ENCODE measurements at places on chromosomes 5 and 9.

DNA sequence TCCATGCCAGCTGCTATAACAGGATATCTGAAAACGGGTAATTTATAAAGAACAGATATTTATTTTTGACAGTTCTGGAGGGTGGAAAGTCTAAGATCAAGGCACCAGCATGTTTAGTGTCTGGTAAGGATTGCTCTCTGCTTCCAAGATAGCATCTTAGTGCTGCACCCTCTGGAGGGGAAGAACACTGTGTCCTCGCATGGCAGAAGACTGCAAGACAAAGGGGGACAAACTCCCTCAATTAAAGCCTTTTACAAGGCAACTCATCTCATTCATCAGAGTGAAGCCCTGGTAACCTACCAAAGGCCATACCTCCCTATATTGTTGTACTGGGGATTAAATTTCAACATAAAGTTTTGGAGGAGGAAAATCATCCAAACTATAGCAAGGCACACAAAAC, 298.9 kb upstream of the EDIL3 start:
- no peak for DNase-seq

- DNase-seq, result no peak
These were observed 108.2 kb downstream of the MPDZ start for GRCh38 chr9:13171261-13171660.

DNA sequence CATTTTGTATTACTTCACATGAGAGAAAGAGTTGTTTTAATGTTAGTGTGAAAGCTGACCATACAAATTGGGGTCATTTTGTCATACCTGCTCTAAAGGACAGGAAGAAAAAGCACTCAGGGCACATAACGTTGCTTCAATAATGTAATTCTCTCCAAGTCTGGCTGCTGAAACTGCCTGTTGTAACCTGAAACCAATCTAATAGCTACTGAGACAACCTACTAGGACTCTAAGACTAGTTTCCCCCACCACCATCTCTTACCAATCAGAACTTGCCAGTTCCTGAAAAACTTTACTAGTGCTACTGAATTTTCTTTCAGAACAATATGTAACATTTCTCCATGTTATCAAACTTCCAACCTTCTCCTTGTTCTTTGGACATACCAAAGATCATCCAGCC, 374.7 kb downstream of the PTPRD start:
- no peak for DNase-seq

DNA sequence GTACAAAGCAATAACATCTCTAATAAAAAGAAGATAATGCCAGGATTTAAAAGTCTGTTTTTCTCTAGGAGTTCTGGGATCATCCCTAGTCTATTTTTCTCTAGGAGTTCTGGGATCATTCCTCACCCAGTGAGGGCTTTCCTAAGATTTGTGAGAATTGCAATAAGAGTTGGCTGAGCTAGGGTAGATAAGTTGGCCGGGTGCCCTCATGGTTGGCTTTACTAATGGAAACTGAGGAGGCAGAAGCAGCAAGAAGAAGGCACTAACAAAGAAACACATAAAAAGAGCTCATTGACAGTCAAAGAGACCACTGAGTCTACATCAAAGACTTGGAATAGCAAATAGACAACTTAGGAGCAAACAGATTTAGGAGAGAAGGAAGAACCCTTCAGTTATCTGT, 4.2 kb downstream of the SLC1A3 start:
- DNase-seq, result no peak

GRCh38 chr9:99690573-99690972, 131.1 kb upstream of the NR4A3 start:
- DNase-seq, result no peak

DNA sequence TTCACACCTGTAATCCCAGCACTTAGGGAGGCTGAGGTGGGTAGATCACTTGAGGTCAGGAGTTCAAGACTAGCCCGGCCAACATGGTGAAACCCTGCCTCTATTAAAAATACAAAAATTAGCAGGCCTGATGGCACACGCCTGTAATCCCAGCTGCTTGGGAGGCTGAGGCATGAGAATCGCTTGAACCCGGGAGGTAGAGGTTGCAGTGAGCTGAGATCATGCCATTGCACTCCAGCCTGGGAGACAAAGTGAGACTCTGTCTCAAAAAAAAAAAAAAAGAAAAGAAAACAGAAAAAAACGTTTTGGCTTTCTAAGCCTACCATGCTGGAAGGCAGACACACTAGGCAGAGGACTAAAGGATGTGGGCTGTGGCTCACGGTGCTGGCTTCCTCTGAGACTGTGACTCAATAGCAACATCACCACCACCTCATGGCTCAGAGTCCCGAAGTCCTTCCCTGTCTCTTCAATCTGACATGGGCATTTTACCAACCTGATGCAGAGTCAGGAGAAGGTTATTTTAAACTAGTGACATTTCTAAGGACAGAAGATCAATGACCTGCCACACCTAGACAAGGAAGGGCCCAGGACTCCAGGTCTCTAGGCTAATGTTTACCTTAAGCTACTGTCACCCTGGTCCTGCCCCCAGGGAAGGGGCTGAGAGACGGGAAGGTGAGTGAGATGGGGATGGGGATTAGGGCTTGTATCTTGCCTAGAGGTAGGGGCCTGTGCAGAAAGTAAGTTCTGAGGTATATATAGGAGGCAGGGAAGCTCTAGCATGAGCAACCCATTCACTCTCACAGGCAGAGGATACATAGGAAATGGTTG, 3.7 kb downstream of the ECSCR start:
- no peak for DNase-seq

- no peak for DNase-seq
These were observed 47.1 kb upstream of the SH3GL2 start for GRCh38 chr9:17531642-17532254.

GRCh38 chr5:126062398-126063221, 360.6 kb upstream of the GRAMD2B start:
- no peak for DNase-seq

DNA sequence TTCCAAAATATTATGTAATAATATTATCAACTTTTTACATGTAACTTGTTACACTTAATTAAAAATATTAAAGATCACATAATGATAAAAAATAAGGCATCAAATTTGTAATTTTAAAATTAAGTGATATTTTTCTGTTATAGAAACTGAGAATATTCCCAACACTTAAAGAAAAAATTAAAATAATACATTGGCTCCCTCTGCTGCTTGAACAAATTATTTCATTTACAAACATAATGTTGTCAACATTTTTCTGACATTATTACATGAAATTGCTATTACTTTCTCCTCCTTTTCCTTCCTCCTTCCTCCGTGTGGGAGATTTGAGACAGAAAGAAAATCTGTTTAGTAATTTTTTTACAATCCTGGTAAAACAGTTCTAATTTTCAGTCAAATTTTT, 42.3 kb downstream of the RNF180 start:
- DNase-seq, result peak; percentile 6

DNA sequence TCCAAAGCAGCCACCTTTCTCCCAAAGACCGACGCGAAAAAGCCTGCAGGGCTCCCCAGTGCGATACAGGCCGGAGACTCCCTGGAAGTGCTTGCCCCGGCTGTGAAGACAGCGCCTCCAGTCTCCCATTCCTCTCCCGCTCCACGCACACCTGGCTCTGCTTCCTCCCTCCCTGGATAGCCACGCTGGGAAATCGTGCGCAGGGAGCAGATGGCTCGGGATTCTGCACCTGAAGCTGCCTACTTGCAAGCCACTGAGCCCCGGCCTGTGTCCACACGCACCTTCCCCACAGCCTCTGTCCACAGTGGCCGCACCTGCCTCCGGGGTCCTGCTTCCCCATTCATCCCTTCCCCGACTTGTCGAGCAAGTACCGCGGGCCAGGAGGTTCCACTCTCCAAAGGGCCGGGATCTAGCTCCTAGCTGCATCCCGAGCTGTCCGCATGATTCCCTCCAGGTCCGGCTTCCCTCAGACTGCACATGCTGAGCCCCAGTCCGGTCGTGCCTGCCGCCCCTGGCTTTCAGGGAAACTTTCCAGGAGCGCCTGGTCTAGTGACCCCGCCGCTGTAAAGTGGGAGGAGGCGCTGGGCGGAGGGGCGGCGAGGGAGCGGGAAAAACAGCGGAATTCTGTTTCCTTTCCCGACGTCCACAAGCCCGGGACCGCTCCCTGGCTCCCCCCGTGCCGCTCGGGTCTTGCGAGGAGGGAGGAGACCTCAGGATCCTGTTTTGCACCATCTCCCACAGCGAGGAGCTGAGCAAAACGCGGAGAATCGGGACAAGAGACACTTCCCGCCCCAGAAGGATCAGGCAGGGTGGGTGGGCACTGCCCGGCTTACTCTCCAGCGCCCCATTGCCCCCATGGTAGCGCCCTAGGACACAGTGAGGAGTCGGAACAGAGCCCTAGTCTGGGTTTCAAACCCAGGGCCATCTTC, 2.0 kb downstream of the SEMA6A start:
- no peak for DNase-seq

DNA sequence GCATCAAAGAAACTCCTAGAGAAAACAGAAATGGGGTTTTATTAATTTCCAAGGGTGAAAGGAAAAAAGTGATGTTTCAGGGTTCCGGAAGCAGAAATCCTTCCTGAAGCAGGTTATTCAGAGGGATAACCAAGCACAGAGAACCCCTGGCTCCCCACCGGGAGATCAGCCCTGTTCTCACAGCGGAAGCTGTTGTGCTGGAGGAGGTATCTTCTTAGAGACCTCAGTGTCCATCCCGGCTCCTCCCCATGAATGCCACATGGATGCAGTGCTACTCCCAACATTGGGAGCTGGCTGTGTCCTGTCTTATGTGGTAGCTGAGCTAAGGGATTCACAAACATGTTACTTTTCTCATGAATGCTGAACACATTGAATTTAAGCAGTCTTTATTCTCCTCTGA, 80.9 kb upstream of the IRX2 start:
- no peak for DNase-seq

- DNase-seq, result no peak
These were observed 106.8 kb downstream of the PDE6A start for GRCh38 chr5:149837680-149838269.

DNA sequence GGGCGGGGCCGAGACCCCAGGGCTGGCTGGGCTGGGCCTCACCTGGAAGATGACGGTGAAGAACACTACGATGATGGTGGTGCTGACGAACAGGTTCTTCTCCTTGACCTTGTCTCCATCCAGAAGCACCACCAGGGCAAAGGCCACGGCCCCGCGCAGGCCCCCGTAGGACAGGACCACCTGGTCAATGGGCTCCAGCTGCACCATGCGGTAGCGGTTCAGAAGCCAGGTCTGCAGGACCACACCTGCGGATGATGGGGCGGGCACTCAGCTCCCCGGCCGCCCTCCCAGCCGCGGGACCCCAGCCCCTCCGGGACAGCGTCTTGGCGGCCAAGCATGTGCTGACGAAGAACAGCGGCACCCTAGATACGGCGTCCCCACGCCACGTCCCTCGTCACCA, 39.5 kb downstream of the EXOC3 start:
- DNase-seq, result no peak

- DNase-seq, result no peak
These were observed 40.7 kb downstream of the F2RL2 start for GRCh38 chr5:76582230-76583162.

- no peak for DNase-seq
These were observed 136.2 kb downstream of the CDH6 start for GRCh38 chr5:31329715-31330114.

DNA sequence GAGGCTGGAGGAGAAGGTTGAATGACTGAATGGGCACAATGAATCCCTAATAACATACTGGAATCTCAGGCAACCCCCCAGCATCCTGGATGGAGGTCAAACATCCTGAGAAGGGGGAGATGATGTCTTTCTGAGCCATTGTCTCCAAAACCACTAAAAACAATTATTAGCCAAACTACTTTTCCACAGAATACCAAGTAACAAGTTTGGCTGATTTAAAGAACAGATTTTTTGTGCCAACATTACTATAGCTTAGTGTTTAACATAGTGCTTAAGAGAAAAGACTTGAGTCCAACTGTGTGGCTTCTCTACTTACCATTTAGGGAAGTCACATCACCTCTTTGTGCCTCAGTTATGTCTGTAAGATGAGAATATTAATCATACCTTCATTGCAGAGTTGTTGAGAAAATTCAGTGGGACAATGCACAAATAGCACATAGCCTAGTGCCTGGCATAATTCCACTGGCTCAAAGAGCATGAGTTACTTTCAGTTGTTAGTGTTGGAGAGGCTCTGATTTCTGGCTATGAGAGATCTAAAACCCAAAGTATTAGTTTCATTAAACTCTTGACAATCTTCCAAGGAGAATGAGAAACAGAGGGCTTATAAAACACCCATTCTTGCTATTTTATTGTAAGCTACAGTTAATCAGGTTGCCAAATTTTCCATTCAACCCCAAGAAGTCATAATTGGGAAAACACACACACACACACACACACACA, 111.3 kb upstream of the NR3C1 start:
- no peak for DNase-seq

GRCh38 chr5:105207066-105207465, 1644.5 kb upstream of the NUDT12 start:
- no peak for DNase-seq

DNA sequence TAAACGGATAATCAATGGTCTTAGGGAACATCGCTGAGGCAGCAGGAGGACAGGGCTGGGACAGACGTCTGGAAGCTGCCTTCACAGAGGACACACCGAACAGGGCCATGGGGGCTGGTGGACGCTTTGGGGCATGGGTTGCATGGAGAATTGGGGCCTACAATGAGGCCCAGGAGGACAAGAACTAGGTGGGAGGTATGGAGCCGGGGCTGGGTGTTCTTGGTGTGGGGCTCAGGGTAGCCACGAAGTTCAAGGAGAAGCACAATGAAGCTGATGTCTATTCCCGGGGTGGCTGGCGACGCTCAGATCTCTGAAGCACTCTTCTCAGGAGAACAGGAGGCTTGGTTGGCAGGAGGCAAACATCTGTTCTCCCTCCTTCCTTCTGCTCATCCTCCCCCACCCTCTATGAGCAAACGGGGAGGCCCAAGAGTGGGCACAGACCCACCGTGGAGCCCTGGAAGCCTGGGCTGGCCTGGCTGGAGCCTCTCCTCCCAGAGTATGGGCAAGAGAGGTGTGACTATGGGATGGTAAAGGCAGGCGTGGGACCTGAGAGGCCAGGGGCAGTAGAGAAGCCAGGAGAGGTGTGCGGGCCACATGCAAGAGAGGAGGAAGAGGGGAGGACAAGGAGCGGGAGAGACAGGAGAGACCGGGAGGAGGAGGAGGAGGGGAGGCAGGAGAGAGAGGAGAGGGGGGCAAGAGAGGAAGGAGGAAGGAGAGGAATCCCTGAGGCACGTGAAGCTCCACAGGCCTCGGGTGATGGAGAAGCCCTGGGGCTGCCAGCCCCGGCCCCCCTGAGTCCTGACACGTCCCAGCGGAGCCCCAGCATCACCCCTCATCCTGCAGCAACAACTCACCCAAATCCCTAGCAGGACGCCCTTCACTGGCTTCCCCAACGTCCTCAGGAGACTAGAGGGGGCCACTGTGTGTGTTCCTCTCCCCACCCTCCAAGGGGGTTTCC, 159.1 kb downstream of the OLFM1 start:
- no peak for DNase-seq

DNA sequence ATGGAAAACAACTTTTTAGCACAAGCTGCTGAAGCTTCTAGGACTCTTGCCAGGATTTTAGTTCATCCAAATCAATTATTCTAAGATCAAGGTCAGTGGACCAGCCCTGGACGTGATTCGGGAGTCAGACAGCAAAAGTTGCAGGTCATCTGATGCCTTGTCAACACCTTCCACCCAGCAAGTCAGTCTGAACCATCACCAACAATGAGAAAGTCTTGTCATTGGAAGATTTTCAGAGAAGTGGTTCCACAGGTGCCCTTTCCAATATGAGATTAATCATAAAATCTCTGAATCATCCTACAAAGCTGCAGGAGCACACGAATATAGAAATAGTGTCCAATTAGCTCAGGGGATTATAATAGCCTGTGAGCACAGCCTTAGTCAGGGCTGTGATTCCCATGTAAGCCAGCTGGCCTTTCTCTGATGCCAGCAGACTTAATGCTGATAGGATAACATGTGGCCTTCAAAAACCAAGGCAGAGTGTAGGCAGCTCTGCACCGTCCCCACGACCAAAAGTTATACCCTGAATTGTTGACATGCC, 445.0 kb upstream of the TRPC7 start:
- no peak for DNase-seq

- DNase-seq, result no peak
These were observed 82.9 kb downstream of the FEM1C start for GRCh38 chr5:115461506-115462290.
